ENCODE measurements at places on chromosomes 6 and 20. TPM values are rescaled to one million over a fixed set of nuclear protein-coding genes. Genes with fewer than 3 reads are reported as not detected.
A peak's percentile ranks its signal among the peaks of the same experiment; 100 is the strongest.

DNA sequence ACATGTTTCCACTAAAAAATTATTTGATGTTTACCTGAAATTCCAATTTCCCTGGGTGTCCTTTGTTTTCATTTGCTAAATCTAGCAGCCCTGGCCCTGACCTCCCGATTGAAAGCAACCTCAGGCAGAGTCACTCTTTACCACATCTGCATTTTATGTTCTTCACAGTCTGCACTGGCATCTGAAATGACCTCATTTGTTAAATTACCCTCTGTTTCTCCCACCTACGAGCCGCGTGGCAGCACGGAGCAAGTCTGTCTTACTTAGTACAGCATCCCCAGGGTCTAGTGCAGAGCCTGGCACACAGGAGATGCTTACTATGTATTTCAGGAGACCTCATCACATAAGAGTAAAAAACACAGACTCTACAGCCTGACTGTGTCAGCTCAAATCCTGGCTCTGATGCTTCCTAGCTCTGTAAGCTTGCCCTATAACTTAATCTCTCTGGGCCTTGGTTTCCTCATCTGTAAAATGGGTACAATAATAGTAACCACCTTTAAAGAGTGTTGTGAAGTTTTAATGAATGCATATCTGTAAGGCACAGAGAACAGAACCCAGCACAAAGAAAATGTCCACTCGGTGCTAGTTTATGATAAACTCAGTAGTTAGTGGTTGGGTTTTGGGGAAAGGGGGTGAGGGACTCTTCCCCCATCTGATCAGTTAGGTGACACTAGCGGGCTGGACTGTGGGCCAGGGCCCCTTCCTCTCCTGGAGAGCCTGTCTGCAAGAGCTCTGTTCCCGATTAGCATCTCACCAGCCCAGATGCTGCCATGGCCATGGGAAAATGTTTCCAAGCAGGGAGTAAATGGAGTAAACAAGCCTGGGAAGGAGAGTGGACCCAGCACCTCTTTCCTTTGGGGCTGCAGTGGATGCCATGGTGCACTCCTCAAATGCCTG, 88.2 kb downstream of the PREX1 start:
- H3K4me3 ChIP-seq = no peak overlapping the region
- H3K27me3 ChIP-seq = no peaks in the 10 kb centered on the region
- DNase-seq = no peak

- no peaks in the 10 kb centered on the region for H3K4me1 ChIP-seq
- H3K27ac ChIP-seq = no peak overlapping the region
- no peak for DNase-seq
- no peaks in the 10 kb centered on the region for H3K27me3 ChIP-seq
These were observed 125.3 kb upstream of the SPACA1 start for GRCh38 chr6:87922196-87922946.

- no peaks in the 10 kb centered on the region for H3K4me1 ChIP-seq
- no peaks in the 10 kb centered on the region for H3K36me3 ChIP-seq
- no peak overlapping the region for H3K27ac ChIP-seq
- H3K27me3 ChIP-seq = no peaks in the 10 kb centered on the region
These were observed 434.0 kb upstream of the JARID2 start for GRCh38 chr6:14811775-14812428.

GRCh38 chr6:63862486-63863198, 227.0 kb downstream of the PHF3 start:
- H3K27me3 ChIP-seq = no peaks in the 10 kb centered on the region
- H3K27ac ChIP-seq = no peak overlapping the region
- H3K4me3 ChIP-seq = no peak overlapping the region
- no peaks in the 10 kb centered on the region for H3K36me3 ChIP-seq
- no peaks in the 10 kb centered on the region for H3K4me1 ChIP-seq

The SAMD5 gene
- not detected for total RNA-seq

- H3K4me1 ChIP-seq = peaks cover 20% of the 10 kb centered on the region
- H3K4me3 ChIP-seq = no peak overlapping the region
- DNase-seq = no peak
- no peak overlapping the region for H3K27ac ChIP-seq
- peaks cover 3% of the 10 kb centered on the region for H3K36me3 ChIP-seq
These were observed 2.5 kb downstream of the SMIM13 start for GRCh38 chr6:11096109-11096508.

- H3K4me3 ChIP-seq = no peak overlapping the region
- no peak for DNase-seq
- no peaks in the 10 kb centered on the region for H3K36me3 ChIP-seq
- no peaks in the 10 kb centered on the region for H3K4me1 ChIP-seq
- H3K27me3 ChIP-seq = peaks cover 5% of the 10 kb centered on the region
These were observed 272.2 kb upstream of the FOXQ1 start for GRCh38 chr6:1039746-1040145.

DNA sequence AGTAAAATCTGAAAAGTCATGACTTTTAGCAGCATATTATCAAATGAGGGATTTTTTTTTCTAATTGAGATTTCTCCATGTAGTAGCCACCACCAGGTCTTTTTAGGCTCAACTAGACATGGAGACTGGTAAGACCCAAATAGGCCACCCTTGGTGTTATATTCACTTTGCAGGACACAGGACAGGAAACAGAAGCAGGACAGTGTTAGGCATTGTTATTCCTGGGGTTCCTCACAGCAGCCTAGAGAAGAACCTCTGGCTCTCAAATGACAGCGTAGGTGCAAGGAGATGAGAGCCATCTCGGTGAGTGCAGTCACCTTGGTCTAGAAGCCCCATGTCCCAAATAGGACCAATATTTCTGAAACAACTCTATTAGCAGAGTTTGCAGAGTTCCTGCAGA, 19.2 kb upstream of the PBOV1 start:
- no peaks in the 10 kb centered on the region for H3K36me3 ChIP-seq
- DNase-seq = no peak
- H3K4me1 ChIP-seq = no peaks in the 10 kb centered on the region
- no peak overlapping the region for H3K4me3 ChIP-seq
- H3K27me3 ChIP-seq = peaks cover 11% of the 10 kb centered on the region
- no peak overlapping the region for H3K27ac ChIP-seq

DNA sequence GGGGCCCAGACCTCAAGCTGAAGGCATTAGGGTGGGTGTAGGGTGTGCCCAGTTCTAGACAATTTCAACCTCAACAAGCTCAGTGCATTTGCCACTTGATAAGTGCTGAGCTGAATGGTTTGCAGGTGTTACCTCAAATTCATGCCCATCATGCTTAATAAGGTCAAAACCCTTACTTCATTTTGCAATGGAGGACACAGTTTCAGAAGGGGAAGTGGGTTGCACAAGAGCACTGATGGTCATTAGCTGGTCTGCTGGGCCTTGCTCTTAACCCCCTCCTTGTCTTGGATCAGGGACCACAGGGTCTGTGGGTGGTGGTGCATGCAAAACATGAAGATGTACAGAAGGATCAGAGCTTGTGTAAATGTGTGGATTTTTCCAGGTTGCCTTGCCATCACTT, 71.0 kb upstream of the SIRPA start:
- H3K4me3 ChIP-seq = no peak overlapping the region
- H3K27me3 ChIP-seq = peaks cover 8% of the 10 kb centered on the region
- H3K4me1 ChIP-seq = no peaks in the 10 kb centered on the region
- no peaks in the 10 kb centered on the region for H3K36me3 ChIP-seq
- DNase-seq = no peak
- no peak overlapping the region for H3K27ac ChIP-seq

The VGLL2 gene
- not detected for total RNA-seq

DNA sequence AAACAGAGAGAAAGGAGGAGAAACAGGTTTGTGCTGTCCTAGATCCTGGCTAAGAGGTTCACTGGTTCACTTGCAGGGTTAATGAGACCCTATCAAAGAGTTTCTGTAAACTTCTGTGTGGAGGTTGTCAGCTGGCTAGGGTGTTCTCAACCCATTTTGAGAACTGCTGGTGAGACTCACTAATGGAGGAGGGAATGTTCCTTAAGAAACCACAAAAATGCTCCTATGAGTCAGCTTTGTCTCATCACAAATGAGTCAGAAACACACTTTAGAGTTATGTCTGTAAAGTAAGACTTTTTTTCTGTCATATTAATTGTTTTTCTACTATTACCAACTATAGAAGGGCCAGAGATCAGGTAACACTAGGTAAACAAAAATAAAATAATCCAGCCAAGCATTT, 884.4 kb downstream of the PHF3 start:
- no peak overlapping the region for H3K27ac ChIP-seq
- H3K27me3 ChIP-seq = no peaks in the 10 kb centered on the region
- H3K36me3 ChIP-seq = no peaks in the 10 kb centered on the region
- no peak for DNase-seq
- H3K4me3 ChIP-seq = no peak overlapping the region
- H3K4me1 ChIP-seq = no peaks in the 10 kb centered on the region

The HRH3 gene
- total RNA-seq = not detected

DNA sequence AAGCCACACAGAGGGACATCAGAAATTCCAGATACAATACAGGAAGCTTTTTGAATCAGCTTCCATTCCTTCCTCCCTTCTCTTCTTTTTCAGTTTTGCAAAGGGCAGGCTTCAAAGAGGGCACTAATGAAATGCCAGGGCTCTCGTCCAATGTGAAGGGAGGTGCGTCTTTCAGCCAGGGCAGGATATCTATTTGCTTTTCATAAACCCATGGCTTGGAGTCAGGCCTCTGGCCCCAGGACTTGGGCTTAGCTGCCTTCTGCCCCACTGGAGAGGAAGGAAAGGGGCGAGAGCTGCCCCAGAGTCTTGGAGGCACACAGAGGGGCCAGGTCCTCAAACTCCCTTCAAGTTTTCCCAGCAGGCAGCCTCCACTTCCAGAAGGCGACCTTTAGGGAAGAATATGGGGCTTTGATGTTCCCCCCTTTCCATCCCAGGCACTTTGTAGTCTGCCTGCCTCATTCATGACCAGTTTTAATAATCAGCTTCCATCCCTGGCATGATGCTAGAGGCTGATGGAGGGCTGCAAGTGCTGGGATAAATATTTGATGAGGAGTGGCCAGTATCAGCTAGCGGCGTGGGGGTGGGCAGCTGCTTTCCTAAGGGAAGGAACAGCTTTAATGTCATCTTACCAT, 234.8 kb downstream of the NRN1 start:
- H3K4me3 ChIP-seq = no peak overlapping the region
- no peaks in the 10 kb centered on the region for H3K4me1 ChIP-seq
- H3K27ac ChIP-seq = no peak overlapping the region
- no peak for DNase-seq

GRCh38 chr6:53679446-53679933, 13.9 kb upstream of the KLHL31 start:
- no peaks in the 10 kb centered on the region for H3K36me3 ChIP-seq
- H3K4me3 ChIP-seq = no peak overlapping the region
- no peak overlapping the region for H3K27ac ChIP-seq
- no peaks in the 10 kb centered on the region for H3K27me3 ChIP-seq
- DNase-seq = peak; percentile 45

- no peaks in the 10 kb centered on the region for H3K36me3 ChIP-seq
- H3K27ac ChIP-seq = no peak overlapping the region
- DNase-seq = no peak
- no peaks in the 10 kb centered on the region for H3K4me1 ChIP-seq
- H3K27me3 ChIP-seq = no peaks in the 10 kb centered on the region
- no peak overlapping the region for H3K4me3 ChIP-seq
These were observed 27.7 kb upstream of the DEFB112 start for GRCh38 chr6:50077385-50077784.

The PCK1 gene
- total RNA-seq = not detected

- H3K4me1 ChIP-seq = peaks cover 27% of the 10 kb centered on the region
- no peak overlapping the region for H3K4me3 ChIP-seq
- no peaks in the 10 kb centered on the region for H3K27me3 ChIP-seq
- peak; percentile 19 for DNase-seq
- peak overlapping the region; percentile 10 for H3K27ac ChIP-seq
These were observed 148.0 kb downstream of the TMEM200A start for GRCh38 chr6:130513770-130514169.

GRCh38 chr20:20411402-20411801, 43.5 kb downstream of the INSM1 start:
- DNase-seq = no peak
- H3K4me1 ChIP-seq = no peaks in the 10 kb centered on the region
- no peak overlapping the region for H3K27ac ChIP-seq
- H3K36me3 ChIP-seq = peaks cover 7% of the 10 kb centered on the region

DNA sequence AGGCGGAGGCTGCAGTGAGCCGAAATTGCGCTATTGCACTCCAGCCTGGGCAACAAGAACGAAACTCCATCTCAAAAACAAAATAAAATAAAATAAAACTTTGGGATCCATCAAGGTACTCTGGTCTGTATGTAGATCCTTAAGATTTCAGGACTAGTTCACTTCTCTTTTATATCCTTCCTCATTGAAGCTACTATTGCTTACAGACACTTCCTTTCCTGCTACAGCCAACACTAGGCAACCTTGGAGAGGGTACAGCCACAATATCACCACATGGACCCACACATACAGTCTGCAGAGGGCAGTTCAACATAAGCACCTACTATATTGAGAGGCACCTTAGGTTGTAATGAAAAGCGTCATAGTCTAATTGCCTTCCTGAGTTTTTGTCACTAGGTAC, 113.3 kb downstream of the ATXN1 start:
- peaks cover 4% of the 10 kb centered on the region for H3K36me3 ChIP-seq
- H3K27ac ChIP-seq = no peak overlapping the region
- DNase-seq = no peak
- peaks cover 21% of the 10 kb centered on the region for H3K4me1 ChIP-seq
- no peaks in the 10 kb centered on the region for H3K27me3 ChIP-seq

The CNR1 gene
- not detected for total RNA-seq

The ANKRD66 gene
- total RNA-seq = not detected

- peaks cover 11% of the 10 kb centered on the region for H3K4me1 ChIP-seq
- no peak overlapping the region for H3K4me3 ChIP-seq
- peaks cover 9% of the 10 kb centered on the region for H3K27me3 ChIP-seq
- H3K27ac ChIP-seq = no peak overlapping the region
- no peak for DNase-seq
These were observed 13.5 kb upstream of the KCNK16 start for GRCh38 chr6:39335780-39336545.

DNA sequence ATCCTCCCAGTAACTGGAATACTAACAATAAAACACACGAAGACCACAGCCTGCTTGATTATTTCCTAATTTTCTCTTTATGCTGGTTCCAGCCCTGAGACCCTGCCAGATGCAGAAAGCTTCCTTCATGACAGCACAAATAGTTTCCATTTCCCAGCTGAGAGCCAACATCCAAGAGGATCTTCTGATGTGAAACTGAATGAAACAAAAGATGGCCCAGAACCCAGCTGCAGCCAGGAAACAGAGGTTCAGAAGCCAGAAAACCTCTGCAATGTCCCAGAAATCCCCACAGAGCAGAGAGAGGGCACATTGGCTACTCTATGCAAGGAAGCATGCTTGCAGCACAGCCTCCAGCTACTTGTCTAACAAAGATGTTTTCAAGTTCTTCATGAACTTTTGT, 61.8 kb upstream of the PLEKHG1 start:
- H3K27me3 ChIP-seq = no peaks in the 10 kb centered on the region
- no peak overlapping the region for H3K27ac ChIP-seq
- DNase-seq = no peak
- H3K4me1 ChIP-seq = no peaks in the 10 kb centered on the region
- no peak overlapping the region for H3K4me3 ChIP-seq

The ZNF165 gene
- 5.1 TPM for total RNA-seq

GRCh38 chr6:120869397-120869796, 464.9 kb downstream of the TBC1D32 start:
- H3K36me3 ChIP-seq = no peaks in the 10 kb centered on the region
- no peak overlapping the region for H3K4me3 ChIP-seq
- H3K27ac ChIP-seq = no peak overlapping the region
- no peaks in the 10 kb centered on the region for H3K27me3 ChIP-seq

- no peaks in the 10 kb centered on the region for H3K27me3 ChIP-seq
- H3K4me3 ChIP-seq = no peak overlapping the region
- peaks cover 37% of the 10 kb centered on the region for H3K36me3 ChIP-seq
- DNase-seq = no peak
- H3K27ac ChIP-seq = no peak overlapping the region
- no peaks in the 10 kb centered on the region for H3K4me1 ChIP-seq
These were observed 10.3 kb downstream of the SERPINB1 start for GRCh38 chr6:2831392-2831791.
